ENCODE measurements at places on chromosomes 5 and 9.

DNA sequence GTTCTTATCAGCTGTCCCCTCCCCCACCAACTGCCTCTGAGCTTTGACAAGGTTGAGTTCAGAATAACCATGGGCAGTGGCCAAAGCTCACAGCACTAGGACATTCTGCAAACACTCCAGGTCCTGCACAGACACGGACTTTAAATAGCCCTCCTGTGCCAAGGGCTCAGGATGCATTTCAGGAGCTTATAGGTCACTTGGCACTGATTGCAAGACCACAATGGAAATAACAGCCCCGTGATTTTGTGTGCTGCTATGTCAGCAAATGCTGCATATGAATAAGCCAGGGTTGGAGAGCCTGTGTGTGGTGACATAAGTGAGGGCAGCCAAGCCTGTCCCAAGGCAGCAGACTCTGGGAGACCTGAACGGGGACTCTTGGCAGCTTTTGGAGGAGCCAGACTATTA, 150.7 kb downstream of the DMRT2 start:
- no peak for DNase-seq

GRCh38 chr5:60835554-60835953, 8.5 kb downstream of the ELOVL7 start:
- no peak for DNase-seq

- no peak for DNase-seq
These were observed 196.4 kb upstream of the NUDT12 start for GRCh38 chr5:103758996-103759395.

DNA sequence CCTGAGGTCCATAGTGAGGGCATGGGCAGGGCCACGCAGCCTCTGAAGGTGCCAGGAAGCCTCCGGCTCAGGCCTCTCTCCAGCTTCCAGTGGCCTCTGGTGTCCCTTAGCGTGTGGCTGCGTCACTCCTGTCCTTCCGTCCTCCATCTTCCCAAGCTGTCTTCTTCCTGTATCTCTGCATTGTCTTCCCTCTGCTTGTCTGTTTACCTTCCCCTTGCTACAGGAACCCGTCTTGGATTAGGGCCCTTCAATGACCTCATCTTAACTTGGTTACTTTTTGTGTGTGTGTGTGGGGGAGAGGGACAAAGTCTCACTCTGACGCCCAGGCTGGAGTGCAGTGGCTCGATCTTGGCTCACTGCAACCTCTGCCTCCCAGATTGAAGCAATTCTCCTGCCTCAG, 14.4 kb downstream of the ASS1 start:
- DNase-seq, result no peak

DNA sequence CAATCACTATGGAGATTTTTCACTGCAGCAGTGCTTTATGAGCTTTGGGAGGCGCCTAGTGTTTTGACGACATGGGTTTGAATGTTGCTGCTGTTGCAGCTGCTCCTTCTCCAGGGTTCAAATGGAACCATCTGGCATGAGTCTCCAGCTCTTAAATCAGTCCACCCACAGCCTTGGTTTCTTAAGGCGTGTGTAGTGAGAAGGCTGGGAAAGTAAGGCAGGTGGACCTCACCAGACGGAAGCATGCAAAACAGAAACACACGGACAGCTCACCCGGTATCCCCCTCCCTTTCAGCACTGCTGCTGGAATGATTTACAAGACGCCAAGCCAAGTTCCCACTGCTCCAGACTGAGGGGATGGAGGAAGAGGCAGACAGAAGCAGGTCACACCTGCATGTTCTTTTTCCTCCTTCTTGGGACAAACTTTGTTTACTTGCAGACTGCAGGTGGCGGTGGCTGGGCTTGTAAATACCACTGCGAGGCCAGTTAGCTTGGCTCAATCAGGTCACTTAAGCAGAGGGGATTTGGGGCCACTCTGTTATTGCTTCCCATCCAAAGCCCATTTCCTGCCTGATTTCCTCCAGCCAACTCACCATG, 47.4 kb downstream of the ADAM19 start:
- no peak for DNase-seq

All from effector memory CD4-positive, alpha-beta T cell (primary cell).